ENCODE measurements at places on chromosomes 12 and 14. TPM values are rescaled to one million over a fixed set of nuclear protein-coding genes. Genes with fewer than 3 reads are reported as not detected.

GRCh38 chr12:2432856-2433255 is 361.9 kb upstream of the FKBP4 start:
- DNase-seq: no peak

DNA sequence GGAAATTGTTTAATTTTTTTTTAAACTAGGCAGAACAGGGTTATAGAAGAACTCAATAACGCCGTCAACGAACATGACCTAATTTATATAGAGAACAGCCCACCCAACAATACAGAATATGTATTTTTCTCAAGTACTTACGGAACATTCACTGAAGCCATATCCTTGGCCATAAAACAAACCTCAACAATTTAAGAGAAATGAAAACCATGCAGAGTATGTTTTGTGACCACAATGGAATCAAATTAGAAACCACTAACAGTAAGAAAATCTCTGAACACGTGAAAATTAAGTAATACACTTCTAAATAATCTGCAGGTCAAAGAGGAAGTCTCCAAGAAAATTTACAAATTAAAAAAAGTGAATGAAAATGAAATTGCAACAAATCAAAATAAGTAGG is 9.4 kb downstream of the SART3 start:
- no peak for DNase-seq

PMEL gene
- total RNA-seq: 0.59 TPM

DNA sequence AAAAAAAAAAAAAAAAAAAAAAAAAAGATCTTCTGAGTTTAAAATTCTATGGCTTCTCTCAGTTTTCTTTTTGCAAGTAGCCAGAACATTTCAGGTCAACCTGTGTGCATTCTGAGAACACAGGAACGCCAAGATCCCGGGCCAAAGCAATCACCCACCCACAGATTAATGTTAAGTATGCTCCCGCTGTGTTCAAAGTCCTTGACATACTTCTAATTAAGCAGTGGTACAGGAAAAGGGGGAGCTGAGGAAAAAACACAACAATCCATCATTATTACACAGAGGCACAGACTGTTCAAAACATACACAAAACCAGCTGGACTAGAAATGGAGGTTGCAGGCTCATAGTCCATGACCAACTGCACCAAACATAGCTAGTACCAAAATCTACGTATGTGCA is 2.8 kb downstream of the FBXO21 start:
- DNase-seq: no peak

- no peak for DNase-seq
These were observed 91.0 kb downstream of the SLC8A3 start for GRCh38 chr14:70097576-70098249.

GRCh38 chr14:74038020-74038859 is 19.1 kb downstream of the BBOF1 start:
- peak; percentile 77 for DNase-seq

RHOJ gene
- 3.8 TPM for total RNA-seq

PTPN6 gene
- total RNA-seq: 0.36 TPM

GNB3 gene
- 1.4 TPM for total RNA-seq

DNA sequence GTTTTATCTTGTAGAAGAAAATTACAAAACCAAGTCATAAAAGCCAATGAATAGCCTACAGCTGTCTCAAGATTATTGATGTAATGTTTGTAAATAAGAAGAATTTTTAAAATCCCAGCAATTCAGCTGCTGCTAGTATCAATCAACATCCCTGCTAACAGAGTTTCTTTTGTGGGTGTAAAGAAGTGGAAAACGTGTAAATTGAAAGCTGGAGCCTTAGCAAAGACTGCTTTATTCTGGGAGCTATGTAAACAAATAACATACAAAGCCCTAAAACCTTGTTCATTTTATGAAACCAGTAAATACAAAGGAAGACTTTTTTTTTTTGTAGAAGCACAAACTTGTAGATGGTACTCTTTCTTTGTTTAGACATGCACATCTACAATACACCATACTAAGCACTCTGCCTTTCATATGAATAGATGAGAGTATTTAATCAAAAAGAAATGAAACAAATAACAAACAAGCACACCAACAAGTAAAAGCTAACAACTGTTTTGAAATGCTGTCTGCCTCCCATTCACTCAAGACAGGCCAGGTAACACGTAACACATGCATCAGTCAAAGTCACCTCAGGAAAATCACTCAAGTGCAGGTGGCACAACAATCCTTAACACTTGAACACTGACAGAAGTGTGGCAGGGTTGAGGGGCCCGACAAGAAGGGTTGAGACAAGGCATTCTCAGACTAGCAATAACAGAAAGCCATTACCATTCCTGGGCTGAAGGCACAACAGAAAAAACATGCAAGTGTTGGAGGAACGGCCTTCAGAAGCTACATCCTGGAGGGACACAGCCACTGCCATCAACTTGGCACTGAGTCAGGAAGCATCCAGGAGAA is 1364.0 kb upstream of the SEL1L start:
- no peak for DNase-seq

DNA sequence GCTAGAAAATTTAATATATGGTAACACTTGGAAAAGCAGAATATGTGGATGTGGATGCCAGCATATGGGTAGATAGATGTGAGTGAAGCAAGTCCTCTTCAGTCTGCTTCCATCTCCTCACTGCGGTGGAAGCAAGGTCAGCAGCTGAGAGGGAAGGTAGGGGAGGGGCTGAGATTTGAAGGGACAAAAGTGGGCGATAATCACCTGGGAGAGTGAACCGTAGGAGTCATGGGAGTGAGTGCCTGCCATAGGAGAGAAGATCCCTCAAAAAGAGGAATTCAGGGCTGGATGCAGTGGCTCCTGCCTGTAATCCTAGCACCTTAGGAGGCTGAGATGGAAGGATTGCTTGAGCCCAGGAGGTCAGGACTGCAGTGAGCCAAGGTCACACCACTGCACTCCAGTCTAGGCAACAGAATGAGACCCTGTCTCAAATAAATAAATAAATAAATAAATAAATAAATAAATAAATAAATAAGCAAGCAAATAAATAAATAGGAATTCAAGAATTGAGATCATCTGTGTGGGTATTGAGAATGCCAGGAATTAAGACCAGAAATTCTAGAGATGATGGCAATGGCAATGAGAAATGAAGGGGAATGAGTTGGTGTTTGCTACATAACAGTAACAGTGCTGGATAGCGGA is 123.4 kb downstream of the BICD1 start:
- DNase-seq: no peak

- DNase-seq: no peak
These were observed 119.7 kb upstream of the PARP11 start for GRCh38 chr12:3992945-3993344.

- DNase-seq: no peak
These were observed 155.5 kb downstream of the DACT1 start for GRCh38 chr14:58793131-58793740.

TAS2R30 gene
- total RNA-seq: 9.7 TPM

SERPINA9 gene
- under 0.01 TPM for total RNA-seq

CEP290 gene
- total RNA-seq: 22.4 TPM

GRCh38 chr12:62319058-62319457 is 58.9 kb downstream of the USP15 start:
- no peak for DNase-seq

GRCh38 chr14:98647754-98648153 is 624.2 kb downstream of the BCL11B start:
- no peak for DNase-seq

DNA sequence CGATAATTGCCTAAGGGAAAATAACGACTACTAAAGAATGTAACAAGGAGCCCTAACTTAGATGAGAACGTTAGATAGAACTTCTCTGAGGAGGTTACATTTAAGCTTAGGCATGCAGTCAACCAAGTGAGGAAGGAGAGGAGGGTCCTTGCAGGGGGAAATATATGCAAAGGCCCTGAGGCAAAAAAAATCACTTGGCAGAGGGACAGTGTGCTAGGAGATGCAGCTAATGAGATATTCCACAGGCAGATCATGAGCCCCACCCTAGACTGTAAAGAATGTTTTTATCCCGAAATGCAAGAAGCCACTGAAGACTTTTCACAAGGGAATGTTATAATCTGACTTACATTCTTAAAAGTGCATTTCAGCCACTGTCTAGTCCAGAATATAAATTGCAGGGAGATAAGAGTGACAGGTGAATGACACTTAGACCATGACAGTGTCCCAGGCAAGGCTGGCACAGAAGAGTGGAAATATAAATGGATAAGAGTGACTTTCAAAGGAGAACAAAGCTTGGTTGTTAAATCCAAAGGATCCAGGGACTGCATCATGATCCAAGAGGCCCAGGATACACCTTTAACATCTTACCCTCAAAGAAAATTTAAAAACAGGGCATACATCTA is 61.0 kb downstream of the PPM1H start:
- no peak for DNase-seq

SOAT2 gene
- total RNA-seq: not detected

All from osteoblast (primary cell).